Activated CD8-positive, alpha-beta memory T cell treated with anti-CD3 and anti-CD28 coated beads, Interleukin-2, amount 50 U/mL, for 4 hours (primary cell): ENCODE measurements at places on chromosomes 5 and 9.

DNA sequence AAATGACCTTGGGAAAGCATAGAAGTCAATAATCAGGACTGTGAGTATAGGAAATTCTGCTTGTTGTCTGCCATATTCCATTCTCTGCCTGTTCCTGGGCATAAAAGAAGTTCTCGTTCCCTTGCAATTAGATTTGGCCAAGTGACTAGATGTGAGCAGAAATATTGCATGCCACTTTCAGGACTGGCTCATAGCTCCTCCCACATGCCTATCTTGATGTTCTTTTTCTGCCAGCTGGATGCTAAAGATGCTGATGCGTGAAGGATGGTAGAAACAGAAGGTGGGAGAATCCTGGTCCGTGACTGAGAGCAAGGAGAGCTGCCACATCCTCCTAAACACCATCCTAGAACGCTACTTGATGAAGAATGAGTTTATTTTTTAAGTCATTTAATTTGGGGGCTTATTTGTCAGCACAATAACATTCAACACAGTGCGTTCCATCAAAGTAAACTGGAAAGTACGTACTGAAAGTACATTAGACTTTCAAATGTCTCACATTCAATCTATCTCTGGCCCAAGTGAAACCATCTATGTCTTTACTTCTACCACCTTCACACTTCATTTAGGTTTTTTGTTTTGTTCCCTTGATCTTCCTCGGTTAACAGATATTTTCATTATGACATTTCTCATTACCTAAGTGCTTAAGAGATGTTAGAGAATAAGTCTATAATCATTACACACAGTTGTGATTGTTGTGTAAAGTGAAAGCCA is 648.5 kb downstream of the RAB3C start:
- no peak for DNase-seq

GRCh38 chr5:147507480-147508126 is 2.3 kb downstream of the DPYSL3 start:
- no peak for DNase-seq

GRCh38 chr9:129125478-129125877 is 14.3 kb downstream of the PTPA start:
- DNase-seq: no peak

GRCh38 chr9:18796696-18797270 is 236.2 kb downstream of the SAXO1 start:
- no peak for DNase-seq

GRCh38 chr5:135193213-135194125 is 159.4 kb upstream of the PITX1 start:
- no peak for DNase-seq

GRCh38 chr9:13127131-13127530 is 152.4 kb downstream of the MPDZ start:
- DNase-seq: no peak

- peak; percentile 26 for DNase-seq
These were observed 24.1 kb upstream of the PTGS1 start for GRCh38 chr9:122346478-122347347.

DNA sequence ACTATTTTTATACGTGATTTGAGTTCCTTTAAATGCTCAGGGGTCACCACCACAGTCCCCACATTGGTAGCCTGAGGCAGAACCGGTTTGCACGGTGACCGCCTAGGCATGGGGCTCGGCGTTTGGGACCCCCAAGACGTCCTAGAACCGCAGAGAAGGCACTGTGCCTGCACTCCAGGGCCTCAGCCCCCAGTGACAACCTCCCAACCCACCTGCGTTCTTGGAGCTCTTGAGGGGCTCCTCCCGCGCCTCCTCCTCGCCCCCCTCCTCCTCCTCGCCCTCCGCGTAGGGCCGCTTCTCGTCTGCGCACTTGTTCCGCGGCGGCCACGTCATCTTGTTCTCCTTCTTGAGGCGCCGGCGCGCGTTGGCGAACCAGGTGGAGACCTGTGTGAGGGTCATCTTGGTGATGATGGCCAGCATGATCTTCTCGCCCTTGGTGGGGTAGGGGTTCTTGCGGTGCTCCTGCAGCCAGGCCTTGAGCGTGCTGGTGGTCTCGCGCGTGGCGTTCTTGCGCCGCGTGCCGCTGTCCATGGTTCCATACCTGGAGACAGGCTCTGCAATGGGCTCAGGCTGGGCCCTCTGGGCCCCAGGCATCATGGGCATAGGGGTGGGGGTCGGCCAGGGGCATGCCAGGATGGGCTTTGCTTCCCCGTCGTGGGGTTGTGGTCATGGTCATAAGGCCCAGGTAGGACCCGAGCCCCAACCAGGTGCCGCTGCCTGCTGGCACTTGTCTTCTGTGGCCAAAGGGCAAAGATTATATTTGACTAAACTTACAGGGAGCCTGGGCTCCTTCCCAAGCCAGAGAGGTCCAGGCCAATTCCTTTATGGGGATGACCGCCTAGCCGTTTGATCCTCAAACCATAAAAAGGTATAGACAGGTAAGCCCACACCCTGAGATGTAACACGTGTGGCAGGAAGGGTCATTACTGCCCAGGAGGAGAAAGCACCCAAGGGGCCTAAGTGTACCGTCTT is 3.1 kb downstream of the IRX4 start:
- DNase-seq: no peak

GRCh38 chr9:27421577-27421976 is 102.5 kb upstream of the IFNK start:
- DNase-seq: no peak

DNA sequence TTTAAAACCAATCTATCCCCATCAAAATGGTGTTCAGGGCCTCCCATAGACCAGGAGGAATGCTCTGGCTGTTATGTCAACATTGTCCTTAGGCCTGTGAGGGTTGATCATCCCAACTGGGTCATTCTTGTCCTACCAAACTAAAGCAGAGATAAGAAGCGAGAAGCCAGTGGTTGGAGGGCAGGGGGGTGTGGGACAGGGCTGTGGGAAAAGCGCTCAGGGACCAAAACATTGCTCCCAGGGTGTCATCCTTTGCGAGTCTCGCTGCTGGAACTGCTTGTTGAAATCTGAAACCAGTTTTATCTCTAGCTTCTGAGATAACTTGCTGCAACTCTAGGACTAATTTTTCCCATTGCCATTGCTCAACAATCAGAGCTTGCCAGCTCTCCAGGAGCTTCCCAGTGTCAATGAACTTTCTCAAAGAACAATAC is 48.1 kb downstream of the SPATA31C2 start:
- DNase-seq: no peak

DNA sequence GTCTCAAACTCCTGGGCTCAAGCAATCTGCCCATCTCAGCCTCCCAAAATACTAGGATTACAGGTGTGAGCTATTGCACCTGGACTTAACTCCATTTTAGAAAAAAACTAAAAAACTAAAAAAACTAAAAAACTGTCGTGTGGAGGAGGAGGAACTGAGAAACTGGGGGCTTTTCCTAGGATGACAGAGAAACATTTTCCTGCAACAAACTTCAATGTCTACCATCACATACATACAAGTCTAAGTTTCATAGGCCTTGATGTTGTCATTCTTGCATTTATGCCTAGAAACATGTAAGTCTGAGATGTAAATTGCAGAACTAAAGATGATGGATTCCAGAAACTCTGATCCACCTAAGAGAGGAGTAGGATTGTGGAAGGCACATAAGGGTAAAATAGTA is 556.8 kb downstream of the RAB3C start:
- no peak for DNase-seq

- DNase-seq: no peak
These were observed 285.5 kb upstream of the VLDLR start for GRCh38 chr9:2336055-2336454.

DNA sequence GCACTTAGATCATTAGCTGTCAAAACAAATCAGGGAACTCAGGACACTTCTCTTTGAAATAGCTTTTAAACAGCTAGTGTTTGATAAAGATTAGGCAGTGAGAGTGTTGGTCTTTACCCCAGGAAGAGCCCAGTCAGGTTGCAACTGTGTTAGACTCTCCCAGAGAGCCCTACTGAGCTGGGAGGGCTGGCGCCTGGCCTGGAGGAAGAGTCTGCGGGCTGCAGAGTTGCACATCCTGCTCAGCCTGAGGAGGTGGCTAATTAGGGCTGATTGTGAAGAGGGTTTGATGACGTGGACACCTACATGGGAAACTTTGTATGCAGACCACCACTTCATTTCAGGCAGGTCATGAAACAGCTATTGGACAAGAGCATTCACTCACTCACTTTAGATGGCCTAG is 112.0 kb downstream of the TMEM174 start:
- DNase-seq: no peak

- DNase-seq: peak; percentile 67
These were observed 21.7 kb upstream of the NSD1 start for GRCh38 chr5:177111720-177112394.

- no peak for DNase-seq
These were observed 15.0 kb upstream of the C5orf58 start for GRCh38 chr5:170217831-170218230.

GRCh38 chr9:109225629-109226028 is 58.6 kb upstream of the FRRS1L start:
- DNase-seq: no peak

DNA sequence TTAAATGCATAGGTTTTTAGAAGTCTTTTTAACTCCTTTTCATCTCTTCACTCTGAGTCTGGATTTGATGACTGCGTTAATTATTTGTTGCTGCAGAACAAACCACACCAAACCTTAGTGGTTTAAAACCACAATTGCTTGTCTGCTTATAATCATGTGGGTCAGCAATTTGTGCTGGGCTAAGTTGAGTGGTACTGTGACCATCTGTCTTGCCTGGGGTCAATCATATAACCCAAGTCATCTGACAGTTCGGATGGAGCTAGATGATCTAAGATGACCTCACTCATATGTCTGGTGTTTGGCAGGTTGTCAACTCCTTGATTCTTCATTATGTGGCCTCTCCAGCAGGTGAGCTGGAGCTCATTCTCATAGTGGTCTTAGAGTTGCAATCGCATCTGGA is 219.1 kb upstream of the ELAVL2 start:
- no peak for DNase-seq

DNA sequence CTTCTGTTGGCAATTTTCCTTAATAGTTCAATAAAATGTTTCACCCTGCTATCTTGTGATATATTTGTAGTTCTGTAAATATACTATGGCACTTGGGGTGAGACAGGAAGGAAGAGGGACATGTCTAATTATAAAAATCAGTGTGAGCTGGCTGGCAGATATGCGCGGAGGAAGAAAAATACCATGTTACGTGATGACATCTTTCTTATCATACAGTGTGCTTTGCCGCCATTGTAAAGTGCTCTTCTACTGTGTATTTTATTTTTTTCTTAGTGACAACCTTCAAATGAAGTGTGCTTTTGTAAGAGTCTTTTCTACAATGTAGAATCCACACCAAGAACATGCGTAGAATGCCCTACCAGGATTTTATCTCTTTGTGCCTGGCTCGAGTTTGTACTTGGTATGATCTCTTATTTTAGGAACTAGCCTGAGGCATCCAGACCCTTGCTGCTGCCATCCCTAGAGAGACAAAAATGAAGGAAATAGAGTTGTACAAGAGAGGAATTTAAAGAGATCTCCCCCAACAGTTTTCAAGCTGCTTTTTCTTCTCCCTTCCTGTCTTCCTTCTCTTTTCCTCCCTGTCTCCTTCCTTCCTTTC is 46.7 kb upstream of the RIOK2 start:
- no peak for DNase-seq

- no peak for DNase-seq
These were observed 3.0 kb downstream of the MVB12B start for GRCh38 chr9:126329476-126330275.

DNA sequence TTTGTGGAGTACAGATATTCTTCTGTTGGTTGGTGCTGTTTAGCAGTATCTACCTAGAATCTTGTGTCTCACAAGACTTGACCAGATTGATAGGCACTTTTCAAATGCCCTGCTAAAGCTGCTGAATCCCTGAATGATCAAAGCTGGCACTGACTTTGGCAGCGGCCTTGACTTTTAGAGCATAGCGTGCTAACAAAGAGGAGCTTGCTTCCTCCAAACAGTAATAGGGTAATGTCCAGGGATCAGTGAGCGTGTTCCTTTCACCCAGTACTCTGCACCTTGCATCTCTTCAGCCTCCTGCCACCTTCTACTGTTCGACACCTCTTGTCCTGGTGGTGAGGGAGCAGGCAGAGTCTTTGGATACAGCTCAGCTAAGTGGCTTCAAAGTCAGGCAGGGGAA is 100.8 kb downstream of the IQGAP2 start:
- no peak for DNase-seq

DNA sequence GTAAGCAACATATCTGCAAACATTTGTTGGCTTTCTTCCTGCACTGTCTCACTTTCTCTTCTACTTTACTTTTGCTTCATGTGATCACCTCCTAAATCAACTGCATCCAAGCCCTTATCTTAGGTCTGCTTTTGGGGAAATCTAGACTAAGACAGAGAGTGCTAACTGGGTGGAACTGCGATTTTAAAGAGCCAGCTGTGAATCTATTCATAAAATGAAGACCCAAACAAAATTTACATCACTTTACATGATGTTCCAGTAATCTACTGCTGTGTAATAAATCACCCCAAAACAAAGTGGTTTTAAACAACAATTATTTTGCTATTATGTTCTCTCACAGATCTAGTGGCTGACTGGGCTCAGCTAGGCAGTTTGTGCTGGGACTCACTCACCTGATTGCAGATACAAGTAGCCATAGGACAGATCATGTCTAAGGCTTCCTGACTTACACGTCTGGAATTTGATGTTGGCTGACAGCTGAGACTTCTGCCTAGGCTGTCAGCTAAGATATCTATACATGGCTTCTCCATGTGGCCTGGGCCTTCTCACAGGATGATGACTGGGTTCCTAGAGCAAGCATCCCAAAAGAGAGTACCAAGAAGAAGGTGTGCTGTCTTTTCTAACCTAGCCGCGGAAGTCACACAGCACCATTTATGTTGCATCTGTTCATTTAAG is 145.1 kb upstream of the TBCA start:
- DNase-seq: no peak

DNA sequence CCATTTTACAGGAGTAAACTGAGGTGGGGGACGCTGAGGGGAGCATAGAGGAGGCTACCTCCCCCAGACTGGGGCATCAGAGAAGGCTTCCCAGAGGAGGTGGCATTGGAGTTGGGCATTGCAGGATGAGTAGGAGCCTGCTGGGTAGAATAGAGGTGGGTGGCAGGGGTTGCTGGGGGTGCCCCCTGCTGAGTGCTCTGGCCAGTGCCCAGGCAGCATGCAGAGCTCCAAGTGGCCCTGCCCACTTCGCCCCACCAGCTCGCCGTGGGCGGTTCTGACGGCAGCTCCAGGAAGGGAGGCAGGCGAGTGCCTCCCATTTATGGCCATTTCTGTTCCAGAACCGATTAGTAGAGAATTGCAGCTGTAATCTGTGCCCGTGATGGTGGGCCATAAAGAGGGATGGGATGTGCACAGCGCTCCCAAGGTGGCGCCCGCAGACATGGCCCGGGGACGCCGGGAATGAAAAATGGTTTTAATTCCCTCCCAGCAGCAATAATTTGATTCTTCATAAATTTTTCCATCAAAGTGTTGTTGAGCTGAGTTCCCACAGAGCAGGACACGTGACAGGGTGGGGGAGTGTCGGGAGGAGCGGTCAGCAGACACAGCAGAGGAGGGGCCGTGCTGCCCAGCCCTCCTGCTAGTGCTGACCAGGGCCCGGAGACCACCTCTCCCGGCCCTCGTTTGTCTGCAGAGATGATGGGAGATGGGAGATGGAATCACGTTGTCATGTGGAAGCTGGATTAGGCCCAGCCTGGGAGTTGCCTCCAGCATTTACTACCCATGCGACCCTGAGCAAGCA is 75.5 kb downstream of the LMX1B start:
- DNase-seq: no peak

GRCh38 chr9:108535526-108535925 is 320.3 kb downstream of the ACTL7B start:
- no peak for DNase-seq

- DNase-seq: no peak
These were observed 452.5 kb upstream of the RIOK2 start for GRCh38 chr5:97635553-97635952.
